ENCODE measurements at places on chromosomes 6 and 20.

GRCh38 chr6:10163203-10163962, 251.5 kb downstream of the TFAP2A start:
- DNase-seq, result no peak

- DNase-seq, result no peak
Observed at GRCh38 chr6:168597471-168597875, 156.5 kb downstream of the SMOC2 start.

- DNase-seq, result no peak
Observed at GRCh38 chr20:10179574-10180298, 38.9 kb upstream of the SNAP25 start.

GRCh38 chr6:108904741-108905140, 56.5 kb downstream of the ARMC2 start:
- no peak for DNase-seq

DNA sequence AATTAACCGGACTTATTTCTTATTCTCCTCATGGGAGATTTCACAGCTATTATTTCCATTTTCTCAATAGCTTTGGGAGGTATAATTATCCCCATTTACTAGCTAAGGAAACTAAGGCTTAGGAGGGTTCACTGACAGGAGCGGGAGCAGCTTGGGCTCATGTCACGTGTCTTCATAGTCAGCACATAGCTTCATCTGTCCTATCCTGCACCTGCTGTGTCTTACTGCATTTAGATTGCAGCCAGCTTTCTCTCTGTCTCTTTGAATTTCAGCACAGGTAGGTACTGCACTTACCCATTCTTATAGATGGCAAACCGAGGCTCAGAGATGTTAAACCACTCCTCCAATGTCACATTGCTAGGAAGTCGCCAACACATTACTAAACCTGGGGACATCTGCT, 839.9 kb downstream of the MAFB start:
- no peak for DNase-seq

DNA sequence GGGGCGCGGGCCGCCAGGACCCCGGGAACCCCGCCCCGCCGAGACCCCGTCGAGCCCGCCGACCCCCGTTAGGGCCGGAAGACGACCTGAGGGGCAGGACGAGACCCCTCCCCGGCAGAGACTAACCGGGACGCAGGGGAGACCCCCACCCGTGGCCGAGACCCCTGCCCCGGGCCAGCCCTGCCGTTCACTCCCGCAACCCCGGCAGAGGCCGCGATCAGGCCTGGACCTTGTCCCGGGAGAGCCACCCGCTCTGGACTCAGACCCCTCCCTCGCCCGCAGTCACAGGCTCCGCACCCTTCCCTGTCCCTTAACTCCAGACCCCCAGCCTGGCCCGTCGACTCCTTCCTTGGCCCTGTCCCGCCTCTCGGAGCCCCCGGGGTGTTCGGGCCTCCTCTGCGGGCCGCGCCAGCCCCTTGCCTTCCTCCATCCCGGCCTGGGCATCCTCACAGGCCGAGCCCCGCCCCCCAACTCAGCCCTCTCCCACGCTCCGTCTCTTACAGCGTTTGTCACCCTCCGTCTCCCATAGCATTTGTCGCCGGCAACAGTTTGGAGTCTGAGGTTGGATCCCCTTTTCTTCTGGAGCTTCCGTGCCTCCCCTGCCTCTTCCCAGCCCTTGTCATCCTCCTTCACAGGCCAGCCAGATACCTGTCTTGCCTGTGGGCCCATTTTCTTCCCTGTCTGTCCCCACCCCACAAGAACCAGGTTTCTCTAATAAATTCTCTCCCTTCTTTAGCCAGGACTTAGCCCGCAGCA, 569 bp downstream of the TCEA2 start:
- no peak for DNase-seq

DNA sequence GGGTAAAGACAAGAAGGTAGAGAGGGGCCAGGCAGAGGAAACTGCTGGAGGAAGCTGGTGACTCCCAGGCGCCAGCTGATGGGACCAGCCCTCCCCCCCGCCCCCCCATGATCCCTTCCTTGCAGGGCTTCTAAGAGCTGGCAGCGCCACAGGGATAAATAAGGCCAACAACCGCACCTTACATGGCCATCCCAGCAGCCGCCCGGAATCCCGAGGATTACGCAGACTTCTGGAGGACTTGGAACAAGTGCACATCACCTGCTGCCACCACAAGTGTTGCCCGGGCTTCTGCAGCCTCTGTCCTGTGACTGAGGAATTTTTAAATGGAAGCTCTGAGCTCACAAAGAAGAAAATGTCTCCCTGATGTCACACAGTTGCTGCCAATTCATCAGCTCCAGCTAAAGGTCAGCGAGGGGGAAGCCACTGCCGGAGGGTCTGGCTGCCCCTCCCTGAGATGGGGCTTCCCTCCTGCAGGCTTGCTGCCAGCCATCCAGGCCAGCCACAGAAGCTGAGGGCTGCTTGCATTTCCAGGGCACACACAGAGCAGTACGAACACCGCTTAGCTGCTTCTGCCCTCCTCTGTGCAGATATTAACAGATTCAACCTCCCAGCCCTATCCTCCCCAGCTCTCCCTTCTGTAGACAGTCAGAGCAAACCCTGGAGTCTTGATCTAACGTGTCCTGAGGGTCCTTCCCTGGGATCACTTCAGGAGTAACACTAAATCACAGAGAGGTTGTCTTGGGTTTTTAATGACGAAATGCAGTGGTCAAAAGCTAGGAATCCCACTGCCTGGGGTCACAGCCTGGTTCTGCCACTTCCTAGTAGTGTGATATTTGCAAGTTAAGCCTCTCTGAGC, 38.6 kb upstream of the PIM1 start:
- no peak for DNase-seq

DNA sequence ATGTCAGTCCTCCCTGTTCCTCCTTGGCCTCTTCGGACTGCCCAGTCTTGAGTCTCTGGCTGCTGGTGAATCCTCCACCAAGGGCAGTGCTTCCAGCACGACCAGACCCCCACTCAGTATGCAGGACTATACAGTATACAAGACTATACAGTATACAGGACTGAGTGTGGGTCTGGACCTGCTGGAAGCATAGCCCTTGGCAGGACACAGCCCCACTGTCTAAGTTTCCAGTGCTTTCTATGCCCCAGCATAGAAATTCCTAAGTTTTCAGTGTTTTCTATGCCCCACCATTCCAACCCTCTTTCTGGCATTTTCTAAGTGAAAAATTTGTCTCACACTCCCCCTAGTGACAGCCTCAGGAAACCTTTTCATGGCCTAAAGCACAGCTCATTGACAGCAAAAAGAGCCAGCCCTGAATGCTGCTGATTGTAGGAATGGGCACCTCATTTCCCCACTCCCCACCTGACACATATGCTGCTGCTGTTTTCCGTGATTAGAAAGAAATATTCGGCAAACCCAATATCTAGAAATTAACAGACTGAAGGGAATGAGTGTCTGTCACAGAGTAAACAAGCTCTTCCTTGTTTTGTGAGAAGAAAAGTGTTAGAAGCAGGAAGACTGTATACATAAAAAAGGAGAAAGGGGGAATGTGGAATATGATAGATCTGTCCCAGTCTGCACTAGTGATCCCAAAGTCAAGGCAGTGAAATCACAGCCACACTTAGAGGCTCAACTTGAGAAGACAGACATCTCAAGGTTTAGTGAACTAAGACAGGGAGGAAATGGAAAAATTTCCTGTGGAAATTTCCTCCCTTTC, 206.9 kb downstream of the IBTK start:
- peak; percentile 2 for DNase-seq

All from T47D (cell line).